ENCODE measurements at places on chromosomes 11 and 22. TPM values are rescaled to one million over a fixed set of nuclear protein-coding genes. Genes with fewer than 3 reads are reported as not detected.

DNA sequence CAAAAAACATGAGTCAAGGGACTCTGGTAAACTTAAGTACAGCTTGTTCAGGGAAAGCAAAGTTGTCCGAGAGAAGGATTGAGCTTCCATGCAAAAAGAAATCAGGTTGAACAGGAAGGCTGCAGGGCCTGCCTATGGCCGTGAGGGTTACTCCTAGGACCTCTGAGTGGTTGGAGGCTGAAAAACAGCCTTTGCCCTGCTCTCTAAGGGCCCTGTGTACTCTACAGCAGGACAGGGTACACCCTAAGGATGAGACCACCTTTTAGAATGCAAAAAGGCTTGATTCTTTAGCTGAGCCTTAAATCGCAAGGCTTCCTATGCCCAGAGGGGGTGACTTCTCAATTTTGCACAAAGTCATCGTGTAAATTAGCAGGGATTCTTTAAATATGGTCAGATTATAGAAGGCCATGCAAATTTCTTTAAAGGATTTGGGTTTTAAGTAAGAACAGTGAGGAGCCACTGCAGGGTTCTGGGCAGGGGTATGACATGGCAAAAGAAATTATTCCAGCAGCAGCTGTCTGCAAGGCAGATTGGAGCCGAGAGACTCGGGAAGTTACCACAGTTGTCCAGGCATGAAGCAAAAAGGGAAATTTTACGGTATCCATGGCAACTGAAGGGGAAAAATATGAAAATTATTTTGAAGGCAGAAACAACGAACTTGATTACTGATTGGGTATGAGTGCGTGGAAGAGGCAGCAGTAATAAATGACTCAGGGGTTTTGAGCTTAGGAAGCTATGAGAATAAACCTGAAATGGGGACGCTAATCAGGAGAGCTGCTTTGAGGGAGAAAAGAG is 91.8 kb downstream of the FAM76B start:
- no peak for DNase-seq

TPH1 gene
- under 0.01 TPM for total RNA-seq

TEX54 gene
- total RNA-seq = not detected

GRCh38 chr22:27726686-27727449 is 74.7 kb downstream of the MN1 start:
- DNase-seq = peak; percentile 79

MAJIN gene
- total RNA-seq = not detected

DNA sequence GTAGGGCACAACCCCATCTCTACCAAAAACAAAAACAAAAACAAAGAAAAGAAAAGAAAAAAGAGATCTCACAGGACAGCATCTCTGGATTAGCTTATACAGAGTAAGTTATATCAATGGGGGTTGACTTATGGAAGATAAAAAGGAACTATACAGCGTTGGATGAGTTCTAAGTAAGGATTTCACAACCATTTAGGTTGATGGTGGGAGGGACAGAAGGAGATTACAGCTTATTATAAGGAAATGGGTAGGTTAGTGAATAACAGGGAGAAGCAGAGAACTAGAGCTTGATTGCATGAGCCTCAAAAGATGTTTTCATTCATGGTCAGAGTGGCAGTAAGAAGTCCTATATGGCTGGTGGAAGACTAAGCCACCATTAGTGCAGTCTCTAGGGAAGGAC is 60.3 kb downstream of the CECR2 start:
- DNase-seq = no peak

OR52J3 gene
- not detected for total RNA-seq

TRIM21 gene
- 11.0 TPM for total RNA-seq

DNA sequence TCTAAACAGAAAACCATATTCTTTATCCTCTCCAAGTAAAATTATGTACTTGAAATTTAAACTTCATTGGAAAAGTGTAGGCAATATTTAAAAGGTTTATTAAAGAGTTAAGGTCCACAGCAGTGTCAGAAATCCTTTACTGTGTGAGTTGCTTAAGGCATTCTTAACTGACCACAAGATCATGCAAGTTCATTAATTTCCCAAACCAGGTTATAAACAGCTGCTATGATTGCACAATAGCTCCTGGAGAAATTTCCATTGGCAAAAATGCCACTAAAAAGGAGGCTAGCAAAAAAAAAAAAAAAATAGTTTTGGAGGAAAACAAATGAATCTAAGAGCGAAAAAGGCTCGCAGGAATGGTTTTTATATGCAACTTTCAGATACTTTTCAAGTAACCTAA is 106.2 kb downstream of the ETS1 start:
- DNase-seq = peak; percentile 98

CHEK2 gene
- total RNA-seq = 17.4 TPM

NELL1 gene
- not detected for total RNA-seq

OR51I1 gene
- total RNA-seq = not detected

DNA sequence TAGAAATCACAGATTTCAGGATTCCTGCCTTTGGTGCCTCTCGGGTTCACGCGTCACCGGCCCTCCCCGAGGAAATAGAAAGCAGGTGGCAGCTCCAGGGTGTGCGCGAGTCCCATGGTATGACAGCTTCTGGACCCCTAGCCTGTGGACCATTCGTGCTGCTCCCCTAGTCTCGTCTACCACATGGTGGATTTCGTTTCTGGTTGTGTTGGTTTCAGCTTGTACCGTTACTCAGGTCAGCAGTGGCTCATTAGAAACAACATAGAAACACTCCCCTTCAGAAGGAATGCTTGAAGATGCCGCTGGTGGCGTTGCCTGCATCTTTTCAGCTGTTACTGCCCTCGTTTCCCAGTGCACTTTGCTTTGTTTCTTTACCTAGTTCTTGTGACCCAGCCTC is 700 bp downstream of the TTC17 start:
- peak; percentile 34 for DNase-seq

ZP1 gene
- not detected for total RNA-seq

- DNase-seq = peak; percentile 98
These were observed 2.9 kb upstream of the GGT5 start for GRCh38 chr22:24247564-24248344.

DNA sequence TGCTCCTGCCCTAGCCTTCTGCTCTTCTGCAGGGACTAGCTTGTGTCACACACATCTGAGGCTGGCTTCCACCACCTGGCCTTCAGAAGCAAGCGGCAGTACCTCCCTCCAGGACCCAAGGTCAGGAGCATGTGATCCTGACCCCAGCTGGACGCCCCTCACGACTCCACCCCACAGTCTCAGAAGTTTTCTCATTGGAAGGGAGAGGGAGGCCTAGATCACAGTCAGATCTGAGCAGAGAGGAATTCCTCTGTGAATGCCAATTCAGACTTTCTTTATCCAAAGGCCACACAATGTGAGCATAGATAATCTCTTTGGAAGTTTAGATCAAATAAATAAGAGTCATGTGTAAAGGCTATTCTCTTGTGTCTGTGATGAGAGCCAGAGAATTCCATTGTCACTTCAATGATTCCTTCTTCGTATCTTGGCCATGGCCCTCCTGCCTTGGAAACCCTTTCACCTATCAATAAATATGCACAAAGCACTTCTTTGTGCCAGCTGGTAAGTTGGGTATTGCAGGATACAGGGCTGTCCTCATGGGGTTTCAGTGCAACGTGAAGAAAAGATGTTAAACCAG is 142.9 kb downstream of the SNX19 start:
- DNase-seq = peak; percentile 22

DNA sequence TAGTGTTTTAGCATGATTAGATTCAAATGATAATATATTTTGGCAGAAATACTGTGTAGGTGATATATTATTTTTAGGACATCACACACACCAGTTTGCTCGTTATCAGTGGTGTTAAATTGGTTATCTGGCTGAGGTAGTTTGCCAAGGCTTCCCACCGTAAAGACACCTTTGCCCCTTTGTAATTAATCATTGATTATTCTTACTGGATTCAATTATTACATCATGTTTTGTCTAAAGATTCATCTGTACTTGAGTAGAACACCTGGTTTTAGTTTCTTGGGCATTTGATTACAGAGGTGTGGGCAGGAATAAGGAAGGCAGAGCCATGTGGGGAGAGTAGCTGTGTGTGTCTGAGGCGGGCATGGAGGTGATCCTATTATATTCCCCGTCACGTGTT is 39.5 kb upstream of the ST14 start:
- DNase-seq = no peak

- peak; percentile 48 for DNase-seq
These were observed 222.5 kb downstream of the TBC1D22A start for GRCh38 chr22:46984751-46985506.

DNA sequence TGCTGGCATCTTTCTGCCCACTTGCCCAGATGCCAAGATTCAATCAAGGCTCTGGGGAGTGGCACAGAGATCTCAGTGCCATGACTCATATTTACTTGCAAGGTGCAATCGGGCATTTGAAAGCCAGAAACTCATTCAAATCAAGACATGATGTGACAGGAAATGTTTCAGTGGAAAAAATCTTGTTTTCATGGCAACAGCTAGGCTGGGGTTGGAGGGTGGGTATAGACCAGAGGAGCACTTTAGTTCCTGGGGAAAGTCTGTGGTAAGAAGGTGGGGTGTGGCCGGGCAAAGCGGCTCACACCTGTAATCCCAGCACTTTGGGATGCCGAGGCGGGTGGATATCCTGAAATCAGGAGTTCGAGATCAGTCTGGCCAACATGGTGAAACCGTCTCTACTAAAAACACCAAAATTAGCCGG is 1.2 kb downstream of the MAJIN start:
- DNase-seq = no peak

GRCh38 chr11:44978274-44978960 is 27.7 kb upstream of the TP53I11 start:
- no peak for DNase-seq

GRCh38 chr11:104286129-104286528 is 122.2 kb upstream of the PDGFD start:
- DNase-seq = no peak

- no peak for DNase-seq
These were observed 611.7 kb downstream of the NTM start for GRCh38 chr11:131982154-131982553.

DNA sequence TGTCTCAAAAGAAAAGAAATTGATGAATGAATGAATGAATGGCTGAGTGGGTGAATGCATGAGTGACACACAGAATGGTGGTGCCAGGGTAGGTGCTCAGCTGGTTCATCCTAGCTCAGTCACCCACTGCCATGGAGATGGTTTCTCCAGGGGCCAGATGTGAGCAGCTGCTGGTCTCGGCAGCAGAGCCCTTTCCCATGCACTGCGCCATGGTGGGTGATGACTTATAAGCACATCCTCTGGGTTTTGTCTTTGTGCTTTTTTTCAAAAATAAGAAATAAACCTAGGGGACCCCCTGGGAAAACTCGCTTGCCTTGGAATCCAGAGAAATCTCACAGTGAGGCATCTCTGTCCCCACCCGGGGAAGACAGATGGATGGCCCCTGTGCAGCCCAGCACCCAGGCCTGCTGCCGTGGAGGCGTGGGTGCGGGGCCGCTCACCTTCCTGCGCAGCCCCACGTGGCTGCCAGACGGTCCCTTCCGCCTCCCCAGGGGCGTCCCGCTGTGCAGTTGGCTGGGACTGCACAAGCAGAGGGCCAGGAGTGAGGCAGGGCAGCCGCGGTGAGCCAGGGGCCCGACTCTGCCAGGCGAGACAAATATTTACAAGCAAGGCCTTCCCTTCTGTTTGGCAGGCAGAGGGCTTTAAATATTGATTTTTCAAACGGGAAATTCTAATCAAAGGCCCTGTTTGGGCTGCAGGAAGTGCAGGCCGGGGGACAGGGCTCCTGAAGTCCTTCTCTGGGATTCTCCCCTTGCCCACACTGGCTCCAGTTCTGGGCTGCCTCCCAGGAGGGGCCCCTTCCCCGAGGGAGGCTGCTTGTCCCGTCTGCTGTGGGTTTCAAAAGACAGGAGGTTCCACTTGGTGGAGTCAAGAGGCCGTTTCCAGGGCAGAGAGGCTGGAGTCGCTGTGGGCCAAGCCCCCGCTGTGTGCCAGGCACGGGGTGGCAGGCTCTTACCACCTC is 24.3 kb downstream of the MPPED1 start:
- no peak for DNase-seq

DNA sequence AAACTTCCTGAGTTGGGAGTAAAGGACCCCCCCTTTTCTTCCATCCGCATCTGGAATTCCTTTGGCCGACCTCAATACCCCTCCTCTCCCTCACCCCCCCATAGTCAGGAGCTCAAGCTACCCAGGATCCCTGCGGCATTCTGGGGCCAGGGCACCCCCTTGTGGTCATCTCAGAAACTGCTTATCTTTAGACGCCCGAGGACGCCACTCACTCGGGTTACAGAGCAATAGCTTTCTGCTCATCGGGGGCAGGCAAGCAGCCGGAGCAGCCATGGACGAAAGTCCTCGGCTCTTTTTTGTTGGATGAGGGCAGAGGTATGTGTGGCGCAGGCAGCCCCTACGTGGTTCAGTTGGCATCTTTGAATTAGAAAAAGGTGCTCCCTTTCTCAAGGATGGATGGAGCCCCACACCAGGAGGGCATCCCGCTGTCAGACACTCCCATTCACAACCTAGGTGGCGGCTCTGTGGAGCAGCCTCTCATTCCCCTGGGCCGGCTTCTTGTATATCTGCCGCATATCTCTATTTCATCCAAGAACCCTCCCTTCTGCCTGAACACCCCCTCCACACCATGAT is 2.3 kb downstream of the C1QTNF5 start:
- DNase-seq = no peak

GRCh38 chr11:18706330-18707243 is 8.0 kb downstream of the TMEM86A start:
- DNase-seq = peak; percentile 36

GRCh38 chr11:1567721-1568100 is 4.4 kb downstream of the DUSP8 start:
- no peak for DNase-seq

GRCh38 chr11:66766681-66767080 is 37.7 kb upstream of the SPTBN2 start:
- DNase-seq = no peak

DNA sequence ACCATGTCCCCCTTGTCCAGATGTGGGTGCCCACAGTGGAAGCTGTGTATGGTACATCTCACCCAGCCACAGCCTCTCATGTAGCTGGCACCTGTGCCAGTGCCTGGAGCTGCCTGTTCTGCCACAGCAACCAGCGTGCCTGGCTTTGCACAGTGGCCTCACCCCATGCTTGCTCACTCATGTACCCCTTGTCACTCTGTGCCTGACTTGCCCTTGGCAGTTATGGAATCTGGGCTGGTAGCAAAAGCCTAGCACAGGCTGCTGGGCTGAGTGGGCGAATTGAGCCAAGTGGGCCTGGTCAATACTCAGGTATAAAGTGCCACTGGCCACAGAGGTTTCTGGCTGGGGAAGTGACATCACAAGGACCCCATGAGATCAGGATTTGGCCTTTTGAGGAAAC is 264.2 kb downstream of the INSC start:
- DNase-seq = no peak

GRCh38 chr11:83000381-83000780 is 71.3 kb downstream of the RAB30 start:
- DNase-seq = no peak

DNA sequence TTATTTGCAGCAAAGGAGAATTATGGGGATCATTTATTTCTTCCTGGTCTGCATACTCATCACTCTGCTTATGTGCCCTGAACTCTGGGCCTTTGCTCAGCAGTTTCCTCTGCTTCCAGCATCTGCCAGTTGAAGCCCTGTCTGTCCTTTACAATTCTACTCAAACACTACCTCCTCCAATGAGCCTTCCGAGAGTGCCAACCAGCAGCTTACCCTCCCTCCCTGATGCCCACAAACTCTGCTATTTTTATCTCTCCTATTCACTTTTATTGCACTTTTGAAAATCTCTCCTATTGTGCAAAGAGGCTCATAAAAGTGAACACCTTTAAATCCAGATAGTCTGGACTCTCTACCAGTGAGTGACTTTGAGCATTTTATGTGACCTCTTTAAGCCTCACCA is 3.6 kb upstream of the ME3 start:
- no peak for DNase-seq

Data from fibroblast of villous mesenchyme (primary cell).